ENCODE measurements at places on chromosomes 12 and 14. TPM values are rescaled to one million over a fixed set of nuclear protein-coding genes. Genes with fewer than 3 reads are reported as not detected.

DEPDC4 gene
- total RNA-seq, result not detected

RAD9B gene
- total RNA-seq, result 3.6 TPM

GUCY2C gene
- total RNA-seq, result not detected

LRR1 gene
- 6.6 TPM for total RNA-seq

CAPRIN2 gene
- total RNA-seq, result 30.0 TPM

ZNF219 gene
- total RNA-seq, result 33.2 TPM

Measured in myocyte (in vitro differentiated cells).